ENCODE measurements at places on chromosomes 7 and 10.

DNA sequence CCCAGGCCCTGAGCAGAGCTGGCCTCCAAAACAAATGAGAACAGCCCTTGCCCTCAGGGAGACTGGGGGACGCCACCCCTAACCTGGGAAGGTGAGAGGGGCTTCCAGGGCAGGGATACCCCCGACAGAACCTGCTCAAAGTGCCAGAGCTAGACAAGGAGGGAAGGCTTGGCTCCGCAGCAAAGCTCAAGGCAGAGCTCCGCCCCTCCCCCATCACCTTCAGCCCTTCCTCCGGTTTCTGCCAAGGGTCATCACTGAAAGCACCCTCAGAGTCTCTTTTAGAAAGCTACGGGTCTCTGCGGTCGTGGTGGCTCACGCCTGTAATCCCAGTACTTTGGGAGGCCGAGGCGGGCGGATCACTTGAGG, 73.4 kb upstream of the CUX1 start:
- DNase-seq = peak; percentile 47

- no peak for DNase-seq
These were observed 14.3 kb downstream of the MUC12 start for GRCh38 chr7:100983451-100984187.

DNA sequence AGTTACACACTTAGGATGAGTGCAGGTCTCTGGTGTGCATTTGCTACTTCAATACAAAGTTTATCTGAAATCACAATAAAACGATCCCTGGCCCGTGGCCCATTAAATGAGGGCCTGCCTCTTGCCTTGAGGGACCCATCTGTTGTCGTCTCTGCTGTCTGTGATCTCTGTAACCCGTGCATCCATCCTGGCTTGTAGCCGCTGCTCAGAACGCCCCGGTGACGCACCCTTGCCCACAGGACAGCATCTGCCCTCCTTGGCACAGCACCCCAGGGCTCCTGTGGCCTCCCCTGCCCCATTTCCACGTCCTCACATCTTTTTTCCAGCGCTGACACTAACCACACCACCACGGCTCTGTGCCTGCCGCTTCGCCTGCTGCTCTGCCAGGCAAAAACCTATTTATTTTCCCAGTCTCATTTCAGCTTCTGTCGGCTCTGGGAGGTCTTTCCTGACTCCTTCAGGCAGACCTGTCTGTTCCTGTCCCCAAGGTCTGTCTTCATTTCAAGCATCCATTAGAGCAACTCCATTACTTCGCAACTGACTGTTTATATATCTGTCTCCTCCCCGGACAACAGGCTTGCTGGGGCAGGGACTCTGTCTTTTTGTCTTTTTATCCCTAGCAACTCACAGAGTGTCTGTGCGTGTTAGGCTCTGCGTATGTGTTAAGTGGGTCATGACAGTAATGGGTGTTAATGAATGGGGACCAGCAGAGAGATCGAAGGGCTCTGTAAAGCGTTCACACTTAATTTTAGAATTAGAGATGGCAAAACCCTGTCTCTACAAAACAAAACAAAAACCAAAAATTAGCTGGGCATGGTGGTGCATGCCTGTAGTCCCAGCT, 16.4 kb downstream of the CARD11 start:
- DNase-seq = peak; percentile 95

DNA sequence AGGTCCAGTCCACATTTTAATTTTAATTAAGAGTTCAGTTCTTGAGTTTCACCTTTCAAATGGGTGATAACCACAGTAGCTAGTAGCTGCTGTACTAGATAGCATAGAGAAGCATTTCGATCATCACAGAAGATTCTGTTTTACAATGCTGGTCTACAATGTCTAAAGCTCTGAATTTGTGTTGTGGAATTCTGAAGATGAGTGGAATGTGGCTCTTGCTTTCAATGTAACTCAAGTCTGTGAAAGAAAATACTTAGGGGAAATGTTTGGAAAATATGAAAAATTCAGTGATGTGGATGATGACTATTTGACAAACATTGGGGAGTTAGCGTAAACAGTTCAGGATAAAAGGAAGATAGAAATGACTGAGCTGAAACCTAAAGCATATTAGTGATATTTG, 139.4 kb downstream of the GNAT3 start:
- DNase-seq = no peak

- DNase-seq = peak; percentile 78
These were observed 31.3 kb downstream of the RSBN1L start for GRCh38 chr7:77727527-77727926.

DNA sequence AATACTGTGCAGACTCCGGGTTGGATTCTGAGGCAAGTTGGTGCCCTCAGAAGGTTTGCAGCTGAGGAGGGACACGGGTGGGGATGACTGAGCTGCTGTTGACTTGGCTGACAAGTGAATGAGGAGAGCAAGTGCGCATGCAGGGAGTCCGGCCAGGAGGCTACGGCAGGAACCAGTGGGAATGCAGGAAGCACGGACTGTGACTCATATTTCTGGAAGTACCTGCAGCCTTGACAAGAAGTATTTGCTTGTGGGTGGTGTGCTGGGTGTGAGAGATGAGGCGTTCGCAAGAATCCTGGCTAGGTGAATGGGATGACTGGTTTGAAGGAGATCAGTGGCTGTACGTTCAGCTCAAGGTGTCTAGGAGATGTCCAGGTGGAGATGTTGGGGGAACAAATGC, 30.8 kb upstream of the FXYD4 start:
- DNase-seq = no peak

DNA sequence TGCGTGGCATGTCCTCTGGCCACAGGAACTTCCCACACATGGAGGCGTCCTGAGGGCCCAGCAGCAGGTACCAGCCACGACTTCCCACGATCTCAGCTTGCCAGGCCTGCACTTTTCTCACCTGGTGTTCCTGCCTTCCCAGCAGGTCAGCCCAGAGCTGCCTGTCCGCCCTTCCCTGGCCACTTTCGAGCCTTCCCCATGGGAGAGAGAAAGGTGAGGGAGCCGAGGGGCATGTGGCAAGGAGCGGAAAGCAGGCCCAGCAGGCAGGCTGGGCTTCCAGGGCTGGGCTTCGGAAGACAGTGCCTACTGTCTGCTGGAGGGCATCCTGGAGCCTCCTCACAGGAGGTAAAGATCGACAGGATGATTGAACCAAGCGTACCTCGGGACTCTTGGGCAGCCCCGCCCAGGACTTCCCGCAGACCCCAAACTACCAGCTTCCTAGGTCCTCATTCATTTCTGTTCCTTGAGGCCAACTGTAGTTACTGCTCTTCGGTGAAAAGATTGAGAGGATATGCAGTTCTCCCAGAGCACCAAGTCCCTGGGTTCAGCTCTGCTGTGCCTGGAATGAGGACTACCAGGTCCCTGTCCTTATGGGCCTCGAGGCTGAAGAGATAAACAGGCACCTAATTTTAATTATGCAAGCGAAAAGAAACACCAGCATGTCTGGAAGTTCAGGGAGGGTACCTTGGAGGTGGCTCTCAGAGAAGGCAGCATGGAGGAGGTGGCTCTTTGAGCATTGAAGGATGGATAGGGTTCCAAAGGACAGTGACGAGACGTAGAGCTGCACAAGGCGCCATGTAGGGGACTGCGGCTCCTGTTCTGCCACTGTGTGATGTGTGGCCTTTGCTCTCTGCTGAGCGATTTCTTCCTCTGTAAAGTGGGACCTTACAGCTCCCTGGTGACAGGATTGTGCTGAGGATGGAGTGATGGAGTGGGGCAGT, 87.8 kb downstream of the ZMIZ1 start:
- no peak for DNase-seq

DNA sequence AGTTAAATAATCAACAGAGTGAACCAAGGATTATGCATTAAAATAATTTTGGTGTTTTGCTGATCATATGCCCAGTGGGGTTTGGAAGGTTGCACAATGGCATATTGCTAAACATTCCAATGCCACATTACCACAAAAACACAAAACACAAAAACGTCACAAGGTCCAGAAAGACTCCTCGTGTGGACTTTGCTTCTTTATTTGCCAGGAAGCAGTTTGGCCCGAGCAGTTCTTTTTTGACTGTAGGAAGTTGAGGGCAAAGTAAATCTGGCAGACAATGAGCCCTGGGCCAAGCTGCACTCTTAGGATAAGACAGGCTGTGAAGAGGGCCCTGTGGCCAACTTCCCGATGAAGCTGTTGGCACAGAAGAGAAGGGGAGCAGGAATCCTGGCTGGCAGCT, 39.2 kb upstream of the SLC35B4 start:
- no peak for DNase-seq

DNA sequence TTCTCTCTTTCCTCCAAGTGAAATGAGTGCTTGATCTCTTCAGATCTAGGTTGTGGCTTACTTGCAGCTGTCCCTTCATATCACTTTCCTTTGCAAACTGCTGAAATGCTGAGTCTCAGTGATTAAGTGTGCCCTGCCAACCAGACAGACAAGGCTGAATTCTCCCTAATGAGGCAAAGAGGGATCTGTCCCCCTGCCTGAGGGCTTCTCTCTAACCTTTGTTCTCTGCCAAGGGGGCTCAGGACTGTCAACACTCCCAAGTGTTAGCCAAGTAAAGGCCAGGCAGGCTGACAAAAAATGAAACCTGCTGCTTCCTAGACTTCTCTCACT, at the start of gene MSS51:
Gene MSS51, minus strand, starts transcription at position 24 of the 330 bp plus-strand sequence. CDS start 5,277 bp downstream, outside the sequence.
- DNase-seq = no peak

DNA sequence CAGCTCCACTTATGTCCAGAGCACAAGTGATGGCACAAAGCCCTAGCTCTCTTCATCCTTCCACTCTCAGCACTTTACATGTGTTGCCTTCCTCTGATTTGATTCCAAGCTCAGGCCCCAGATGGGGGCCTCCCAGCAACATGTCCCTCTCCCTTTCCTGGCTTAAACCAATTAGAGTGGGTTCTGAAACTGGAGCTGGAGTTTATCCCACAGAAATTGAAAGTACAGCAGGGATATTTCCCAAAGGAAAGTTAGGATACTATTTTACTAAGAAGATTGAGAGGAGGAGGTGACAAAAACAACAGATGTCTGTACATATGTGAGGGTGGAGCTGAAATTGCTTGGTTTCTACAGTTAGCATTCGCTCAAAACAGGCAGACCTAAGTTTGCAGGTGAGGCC, 724.6 kb downstream of the AUTS2 start:
- peak; percentile 99 for DNase-seq

- DNase-seq = no peak
These were observed 6.4 kb upstream of the DUSP5 start for GRCh38 chr10:110491346-110491745.

GRCh38 chr7:92289321-92289720, 43.5 kb downstream of the ANKIB1 start:
- DNase-seq = no peak

DNA sequence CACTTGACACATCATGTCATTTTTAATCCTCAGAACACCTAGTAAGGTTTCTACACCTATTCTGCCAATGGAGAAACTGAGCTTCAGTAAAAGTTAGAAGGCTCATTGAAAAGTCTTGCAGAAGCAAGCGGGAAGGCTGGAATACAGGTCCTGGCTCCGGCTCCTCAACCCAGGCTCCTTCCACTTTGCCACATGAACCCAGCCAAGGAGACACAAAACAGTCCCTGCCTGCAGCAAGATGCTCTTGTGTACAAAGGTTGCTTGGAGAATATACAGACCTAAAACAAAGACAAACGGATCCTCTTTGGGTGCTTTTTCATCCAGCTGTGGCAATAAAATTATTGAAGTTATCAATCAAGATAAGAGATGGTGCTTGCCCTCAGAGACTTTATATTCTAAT, 106.8 kb downstream of the SORBS1 start:
- DNase-seq = no peak

GRCh38 chr10:116961406-116962251, 43.4 kb downstream of the SHTN1 start:
- DNase-seq = no peak

GRCh38 chr7:8365499-8366110, 67.8 kb upstream of the NXPH1 start:
- DNase-seq = peak; percentile 56

DNA sequence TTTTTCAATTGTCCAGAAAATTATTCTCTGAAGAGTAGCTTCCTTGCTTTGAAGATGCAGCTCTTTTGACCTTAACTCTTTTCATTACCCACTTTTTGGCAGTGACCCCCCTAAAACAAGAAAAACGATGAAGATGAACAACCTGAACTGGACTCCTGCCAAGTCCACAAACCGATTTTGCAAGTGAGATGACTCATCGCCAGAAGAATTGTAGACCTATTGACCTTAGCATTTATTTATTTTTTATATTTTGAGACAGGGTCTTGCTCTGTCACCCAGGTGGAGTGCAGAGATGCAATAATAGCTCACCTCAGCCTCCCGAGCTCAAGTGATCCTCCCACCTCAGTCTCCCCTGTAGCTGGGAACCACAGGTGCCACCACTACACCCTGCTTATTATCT, 859.2 kb downstream of the GATA3 start:
- no peak for DNase-seq

DNA sequence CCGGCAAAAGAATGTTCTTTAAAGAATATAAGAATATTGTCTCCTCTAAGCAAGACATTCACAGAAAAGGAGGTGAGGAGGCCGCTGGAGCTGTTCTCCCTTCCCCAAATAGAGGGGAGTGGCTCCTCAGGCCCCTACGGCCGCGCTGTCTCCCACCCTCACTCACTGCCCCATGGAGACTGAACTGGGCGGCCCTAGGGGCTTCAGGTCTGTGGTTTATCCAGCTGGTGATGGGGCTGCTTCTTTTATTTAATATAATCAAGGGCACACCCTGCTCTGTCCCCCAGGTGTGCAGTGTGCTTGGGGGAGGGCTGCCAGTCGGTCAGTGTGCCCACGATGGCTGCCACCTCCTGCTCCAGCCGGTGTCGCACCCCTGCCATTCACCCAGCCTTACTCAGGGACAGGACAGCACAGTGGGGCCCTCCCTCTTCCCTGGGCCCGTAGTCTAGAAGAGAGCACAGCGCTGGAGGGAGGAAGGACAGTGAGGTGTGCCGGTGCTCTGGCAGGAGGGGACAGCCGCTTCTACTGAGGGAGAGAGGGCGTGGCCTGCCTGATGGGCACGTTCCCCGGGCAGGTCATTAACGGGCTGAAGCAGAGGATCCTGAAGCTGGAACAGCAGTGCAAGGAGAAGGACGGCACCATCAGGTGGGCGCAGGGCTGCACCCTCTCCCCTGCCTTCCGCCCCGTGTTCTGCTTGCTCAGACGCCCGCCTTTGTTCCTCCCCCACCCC, 23.4 kb downstream of the IQCE start:
- no peak for DNase-seq

DNA sequence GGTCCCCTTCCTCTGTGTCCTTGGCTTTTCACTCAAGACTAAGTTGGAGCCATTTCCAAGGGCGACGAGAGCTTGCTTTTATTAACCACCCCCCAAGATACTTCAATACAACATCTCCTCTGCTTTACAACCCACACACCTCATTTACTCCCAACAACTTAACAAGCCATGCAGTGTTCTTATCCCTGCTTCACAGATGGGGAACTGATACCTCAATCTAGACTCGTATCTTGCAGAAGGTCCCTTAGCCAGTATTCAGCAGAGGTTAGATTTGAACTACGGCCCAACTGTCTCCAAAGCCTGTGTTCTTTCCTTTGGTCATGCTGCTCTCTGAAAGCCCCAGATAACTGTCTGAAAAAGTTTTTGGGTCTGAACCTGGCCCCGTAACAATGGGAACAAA, 444.8 kb downstream of the GRID1 start:
- no peak for DNase-seq

GRCh38 chr10:15346440-15347141, 24.5 kb downstream of the FAM171A1 start:
- no peak for DNase-seq

GRCh38 chr10:74213019-74213418, 62.0 kb downstream of the ADK start:
- no peak for DNase-seq
